Renal pelvis (tissue), 12 donors: ENCODE measurements at places on chromosomes 6 and 20.
A peak's percentile ranks its signal among the peaks of the same experiment; 100 is the strongest.

DNA sequence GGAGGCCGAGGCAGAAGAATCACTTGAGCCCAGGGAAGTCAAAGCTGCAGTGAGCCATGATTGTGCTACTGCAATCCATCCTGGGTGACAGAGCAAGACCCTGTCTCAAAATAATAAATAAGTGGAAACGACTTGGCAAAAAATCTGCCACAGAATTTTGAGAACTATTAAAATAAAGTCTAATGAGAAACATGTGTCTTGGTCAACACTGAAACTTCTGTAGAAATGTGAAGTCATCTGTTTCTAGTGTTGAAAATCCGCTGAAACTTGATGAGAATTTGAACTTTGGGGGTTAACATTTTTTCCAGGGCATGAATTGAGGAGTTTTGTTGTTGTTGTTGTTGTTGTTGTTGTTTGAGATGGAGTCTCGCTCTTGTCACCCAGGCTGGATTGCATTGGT, 29.0 kb upstream of the BCLAF1 start:
- DNase-seq, result no peak

- DNase-seq, result no peak
These were observed 282.7 kb downstream of the TBC1D7 start for GRCh38 chr6:13045676-13046075.

DNA sequence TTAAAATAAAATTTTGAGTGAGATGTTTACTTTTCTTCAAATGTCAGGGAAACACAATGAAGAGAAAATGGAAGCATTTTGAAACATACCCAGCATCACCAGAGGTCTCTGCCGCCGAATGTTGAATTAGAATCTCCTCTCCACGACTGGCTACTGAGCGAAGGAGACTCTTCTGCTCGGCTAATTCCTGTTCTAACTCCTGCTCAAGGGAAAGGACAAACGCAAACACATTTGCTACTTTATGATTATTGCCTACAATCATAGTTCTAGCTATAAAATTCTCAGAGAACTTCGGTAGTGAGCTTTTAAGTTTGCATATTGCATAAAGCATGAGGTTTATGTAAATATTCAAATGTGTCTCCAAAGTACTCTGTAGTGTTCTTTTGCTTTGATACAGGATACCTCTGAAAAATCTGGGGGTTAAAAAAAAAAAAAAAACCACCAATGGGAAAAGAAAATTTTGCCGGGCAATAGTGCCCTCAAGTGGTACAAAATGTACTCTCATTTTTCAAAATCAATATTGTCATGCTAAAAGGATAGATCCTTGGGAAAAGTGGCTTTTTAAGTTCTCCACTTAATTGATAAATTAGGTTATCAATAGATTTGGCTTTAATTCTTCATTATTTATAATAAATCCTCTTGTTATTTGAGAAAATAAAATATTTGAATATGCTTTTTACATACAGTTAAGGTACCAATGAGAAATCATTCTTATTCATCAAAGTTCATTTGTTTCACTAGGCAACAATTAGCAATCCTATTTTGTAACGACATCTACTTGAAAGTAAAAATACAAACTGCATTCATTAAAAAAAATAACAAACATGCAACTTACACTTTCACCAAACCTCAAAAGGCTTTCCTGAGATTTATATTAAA, 369.0 kb downstream of the SYNE1 start:
- no peak for DNase-seq

- DNase-seq, result no peak
These were observed 112.6 kb downstream of the SLC16A10 start for GRCh38 chr6:111199935-111200334.

DNA sequence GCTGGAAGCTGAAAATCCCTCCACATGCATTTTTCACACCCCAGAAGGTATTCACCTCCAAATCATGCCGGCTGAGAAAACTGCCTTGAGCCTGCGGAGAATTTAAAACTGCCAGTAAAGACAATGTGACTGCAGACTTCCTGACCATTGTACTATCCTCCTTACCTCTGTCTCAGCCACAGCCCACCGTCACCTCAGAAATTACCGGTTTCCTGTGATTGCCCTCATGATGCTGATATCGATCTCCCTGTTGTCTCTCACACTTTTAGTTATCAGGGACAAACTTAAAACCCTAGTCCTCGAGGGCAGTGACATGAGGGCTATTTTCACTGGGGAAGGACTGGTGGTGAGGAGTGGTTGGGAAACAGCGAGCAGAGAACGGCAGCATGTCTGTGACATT, 30.2 kb upstream of the FOXQ1 start:
- DNase-seq, result no peak

DNA sequence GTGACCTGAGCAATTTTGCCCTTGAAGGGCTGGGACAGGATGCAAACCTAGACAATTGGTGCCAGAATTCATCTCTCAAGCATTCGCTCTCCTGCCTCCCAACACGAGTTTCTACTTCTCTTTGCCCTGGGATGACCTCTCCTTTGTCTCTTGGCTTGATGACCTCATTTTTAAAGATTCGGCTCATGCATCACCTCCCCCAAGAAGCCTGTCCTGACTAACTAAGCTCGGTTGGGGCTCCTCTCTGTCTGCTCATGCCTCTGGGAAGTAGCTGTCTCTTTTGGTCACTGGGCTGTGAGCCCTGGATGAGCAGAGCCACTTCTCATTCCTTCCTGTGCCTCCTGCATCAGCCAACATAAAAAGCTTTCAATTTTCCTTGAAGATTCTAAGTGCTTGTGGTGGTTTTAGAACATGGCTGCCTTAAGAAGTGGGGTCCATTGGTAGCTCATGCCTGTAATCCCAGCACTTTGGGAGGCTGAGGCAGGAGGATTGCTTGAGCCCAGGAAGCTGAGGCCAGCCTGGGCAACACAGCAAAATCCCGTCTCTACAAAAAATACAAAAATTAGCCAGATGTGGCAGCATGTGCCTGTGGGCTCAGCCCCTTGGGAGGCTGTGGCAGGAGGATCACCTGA, 11.1 kb upstream of the TCF15 start:
- DNase-seq, result no peak

- DNase-seq, result no peak
These were observed 279.6 kb upstream of the SULF2 start for GRCh38 chr20:48064929-48065328.

GRCh38 chr6:30889921-30890645, 5.8 kb downstream of the DDR1 start:
- DNase-seq, result no peak

DNA sequence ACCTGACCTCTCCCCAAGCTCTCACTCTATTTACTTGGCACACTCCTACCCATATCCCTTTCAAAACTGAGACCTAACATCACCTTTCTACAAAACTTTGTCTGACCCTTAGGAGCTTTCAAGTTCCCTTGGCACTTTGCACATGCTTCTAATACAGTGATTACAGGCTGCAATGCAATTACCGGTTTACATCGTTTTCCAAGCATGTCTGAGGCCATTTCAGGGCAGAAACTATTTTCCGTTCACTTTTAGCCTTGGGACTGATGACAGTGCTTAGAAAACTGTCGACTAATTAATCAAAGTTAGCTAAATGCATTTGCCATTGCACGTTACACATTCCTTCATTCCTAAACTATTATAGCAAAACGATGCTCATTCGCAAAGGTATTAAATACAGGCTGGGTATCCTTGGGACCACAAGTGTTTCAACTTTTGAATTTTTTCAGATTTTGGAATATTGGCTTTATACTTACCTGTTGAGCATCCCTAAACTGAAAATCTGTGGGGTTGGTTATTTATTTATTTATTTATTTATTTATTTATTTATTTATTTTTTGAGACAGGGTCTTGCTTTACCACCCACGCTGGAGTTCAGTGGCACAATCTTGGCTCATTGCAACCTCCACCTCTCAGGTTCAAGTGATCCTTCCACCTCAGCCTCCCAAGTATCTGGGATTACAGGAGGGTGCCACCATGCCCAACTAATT, 3.3 kb downstream of the RARS2 start:
- no peak for DNase-seq

GRCh38 chr6:135311446-135312200, 130.5 kb downstream of the MYB start:
- no peak for DNase-seq

DNA sequence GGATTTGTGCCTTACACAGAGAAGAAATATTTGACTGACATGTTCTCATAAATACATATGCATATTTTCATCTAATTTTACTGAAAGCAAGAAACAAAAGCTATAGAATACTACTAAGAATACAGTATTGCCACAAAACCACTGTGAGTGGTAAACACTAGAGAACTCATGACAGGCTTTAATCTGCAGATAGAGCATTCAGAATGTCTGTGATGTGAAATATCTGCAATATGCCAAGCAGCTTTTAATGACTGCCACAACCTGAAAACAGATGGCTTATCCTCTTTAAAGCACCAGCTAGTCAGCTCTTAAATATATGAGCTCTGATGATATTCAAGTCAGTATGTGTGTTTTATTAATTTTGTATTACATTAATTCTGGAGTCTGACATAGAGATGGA, 3.4 kb downstream of the NAPB start:
- no peak for DNase-seq

- DNase-seq, result peak; percentile 42
These were observed 120.5 kb upstream of the CHD6 start for GRCh38 chr20:41738604-41739206.

- no peak for DNase-seq
These were observed 57.9 kb upstream of the SSTR4 start for GRCh38 chr20:22977047-22977785.

- DNase-seq, result no peak
These were observed 1.5 kb downstream of the TGM3 start for GRCh38 chr20:2297357-2297728.
